Skin of body (tissue), 3 donors: ENCODE measurements at places on chromosomes 2 and 18. TPM values are rescaled to one million over a fixed set of nuclear protein-coding genes. Genes with fewer than 3 reads are reported as not detected.

KLHL41 gene
- total RNA-seq, result 414 TPM

ACTR2 gene
- 126 TPM for total RNA-seq

UGT1A10 gene
- total RNA-seq, result not detected

BOLL gene
- 0.10 TPM for total RNA-seq

MRPL30 gene
- total RNA-seq, result 35.0 TPM

YPEL5 gene
- total RNA-seq, result 82.2 TPM

NCKAP5 gene
- 33.3 TPM for total RNA-seq

DNA sequence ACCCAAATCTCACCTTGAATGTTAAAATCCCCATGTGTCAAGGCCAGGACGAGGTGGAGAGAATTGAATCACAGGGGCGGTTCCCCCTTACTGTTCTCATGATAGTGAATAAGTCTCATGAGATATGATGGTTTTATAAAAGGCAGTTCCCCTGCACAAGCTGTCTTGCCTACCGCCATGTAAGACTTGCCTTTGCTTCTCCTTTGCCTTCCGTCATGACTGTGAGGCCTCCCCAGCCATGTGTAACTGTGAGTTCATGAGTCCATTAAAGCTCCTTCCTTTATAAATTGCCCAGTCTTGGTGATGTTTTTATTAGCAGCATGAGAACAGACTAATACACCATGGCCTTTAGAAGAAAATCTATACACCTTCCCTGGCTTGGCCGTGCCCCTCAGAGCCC, 7.4 kb upstream of the MBP start:
- DNase-seq, result no peak

- DNase-seq, result no peak
These were observed 5.9 kb upstream of the CNNM3 start for GRCh38 chr2:96809951-96810782.

GRCh38 chr2:88220718-88221117, 50.6 kb downstream of the THNSL2 start:
- no peak for DNase-seq

- DNase-seq, result no peak
These were observed 50.3 kb downstream of the RPL37A start for GRCh38 chr2:216548901-216549331.

GRCh38 chr2:20671736-20672080, 4.8 kb downstream of the GDF7 start:
- DNase-seq, result no peak

DNA sequence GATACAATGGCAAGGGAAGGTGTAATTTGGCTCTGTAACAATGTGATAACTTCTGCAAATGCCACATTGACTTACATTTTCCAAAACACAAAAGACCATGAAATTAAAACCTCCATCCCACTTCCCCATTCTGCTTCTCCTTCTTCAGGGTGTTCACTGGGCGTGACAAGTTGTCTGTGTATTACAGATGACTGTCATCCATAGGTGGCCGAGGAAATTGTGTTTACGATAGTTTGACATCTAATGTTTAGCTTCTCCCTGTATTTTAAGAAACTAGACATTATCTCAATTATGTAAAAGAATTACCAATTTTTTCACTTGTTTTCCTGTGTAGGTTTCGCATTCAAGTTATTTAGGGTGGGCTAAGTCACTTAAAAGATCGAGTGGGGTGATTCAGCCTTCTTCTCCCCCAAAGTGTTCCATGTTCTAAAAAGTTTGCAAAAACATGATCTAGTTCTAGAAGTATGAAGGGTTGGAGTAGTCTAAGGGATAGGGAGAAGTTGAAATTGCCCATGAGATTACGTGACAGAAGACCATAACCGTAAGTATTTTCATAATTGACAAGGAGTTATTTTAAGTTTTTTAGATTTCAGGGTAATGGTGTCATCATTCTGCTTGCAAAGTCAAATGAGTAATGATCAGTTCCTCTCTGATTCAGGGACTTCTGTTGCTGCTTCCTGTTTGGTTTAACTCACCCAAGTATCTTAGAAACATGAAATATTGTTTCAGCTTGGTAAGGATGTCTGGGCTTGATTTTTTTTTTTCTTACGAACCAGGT, 25.2 kb upstream of the CYTIP start:
- no peak for DNase-seq

DNA sequence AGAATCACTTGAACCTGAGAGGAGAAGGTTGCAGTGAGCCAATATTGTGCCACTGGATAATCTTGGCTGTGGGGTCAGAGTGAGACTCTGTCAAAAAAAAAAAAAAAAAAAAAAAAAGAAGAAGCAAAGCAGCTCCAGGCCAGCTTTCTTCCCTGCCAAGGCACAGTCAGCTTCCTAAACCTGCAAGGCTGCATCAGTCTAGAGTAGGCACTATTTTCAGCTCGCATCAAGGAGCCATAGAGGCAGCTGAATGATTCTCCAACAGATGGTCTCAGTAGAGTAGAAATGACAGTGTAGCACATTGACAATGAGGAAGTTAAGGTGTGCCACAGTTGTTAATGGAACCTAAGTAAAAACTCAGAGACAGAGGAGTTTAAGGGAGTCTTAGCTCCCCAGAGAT, 35.6 kb downstream of the BMP10 start:
- DNase-seq, result no peak

- DNase-seq, result no peak
These were observed 279.8 kb downstream of the CELF4 start for GRCh38 chr18:37285825-37286224.

DNA sequence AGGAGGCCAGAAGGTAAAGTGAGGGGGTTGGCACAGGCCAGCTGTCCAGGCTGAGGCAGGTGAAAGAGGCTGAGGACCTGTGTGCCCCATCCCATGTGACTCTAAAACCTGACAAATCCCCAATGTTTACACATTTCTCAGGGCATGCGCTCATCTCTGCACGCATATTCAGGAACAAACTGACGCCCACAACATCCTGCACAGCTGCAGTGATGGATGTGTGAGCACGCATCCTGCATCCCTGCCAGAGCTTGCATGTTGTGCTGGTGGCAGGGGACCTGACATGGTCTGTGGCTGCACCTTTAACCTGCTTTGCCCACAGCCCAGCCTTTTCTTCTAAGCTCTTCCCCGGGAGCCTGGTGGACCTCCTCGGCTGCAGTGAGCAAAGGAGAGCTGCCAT, 83.1 kb downstream of the FBXO15 start:
- DNase-seq, result no peak

DNA sequence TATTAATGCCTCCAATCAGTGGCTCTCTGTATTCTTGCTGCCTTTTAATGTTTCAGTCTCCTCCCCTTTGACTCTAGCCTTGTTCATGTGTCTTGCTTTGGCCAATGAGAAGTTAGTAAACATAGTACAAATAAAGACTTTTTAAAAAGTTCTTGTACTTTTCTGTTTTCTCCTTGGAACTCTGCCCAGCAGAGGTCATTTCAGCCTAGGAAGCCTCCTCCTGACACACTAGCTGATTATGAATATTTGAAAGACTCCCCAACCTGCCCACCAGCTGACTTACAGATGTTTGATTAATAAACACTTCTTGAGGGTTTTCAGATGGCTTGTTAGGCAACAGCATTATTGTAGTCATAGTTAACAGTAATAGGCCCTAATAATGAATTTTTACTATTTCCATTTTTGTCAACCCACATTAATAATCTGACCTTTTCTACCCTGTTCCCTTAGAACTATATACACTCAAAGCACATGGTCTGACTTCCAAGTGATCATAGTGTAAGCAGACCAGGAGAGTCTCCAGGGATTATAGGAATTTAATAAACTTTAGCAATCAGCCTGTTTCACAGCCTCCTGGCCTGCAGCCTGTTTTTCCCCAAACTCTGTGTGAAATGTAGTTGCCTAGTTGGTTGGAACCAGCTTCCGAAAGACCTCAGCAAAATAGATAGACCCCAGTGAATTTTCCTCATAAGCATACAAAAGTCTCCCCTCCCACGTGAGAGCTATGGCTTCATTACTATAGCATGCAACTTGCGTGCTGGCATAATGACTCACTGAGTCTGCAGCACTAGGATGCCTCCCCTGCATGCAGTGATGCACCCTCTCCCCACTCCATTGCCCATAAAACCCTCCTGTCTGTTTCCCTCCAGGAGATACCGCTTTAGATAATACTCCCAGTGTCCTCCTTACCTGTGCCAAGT, 670.7 kb upstream of the ZNF804A start:
- DNase-seq, result no peak

DNA sequence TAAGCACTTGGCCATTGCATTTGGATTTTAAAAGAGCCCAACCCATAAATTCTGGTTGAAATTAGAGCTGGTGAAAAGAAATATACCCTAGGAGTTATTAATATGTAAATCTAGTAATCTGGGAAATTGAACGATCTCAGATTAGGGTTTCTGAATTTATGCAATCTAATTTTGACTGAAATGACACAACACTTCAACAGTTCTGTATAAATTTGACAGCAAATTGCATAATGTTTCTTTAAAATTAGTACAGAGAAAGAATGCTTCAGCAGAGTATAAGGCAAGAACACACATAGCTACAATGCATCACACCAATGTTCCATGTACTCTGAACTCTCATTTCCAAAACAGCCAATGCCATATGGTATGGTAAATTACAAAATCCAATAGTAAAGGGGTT, 201.5 kb upstream of the ITGA4 start:
- no peak for DNase-seq

GRCh38 chr2:37854676-37855282, 70.3 kb upstream of the RMDN2 start:
- DNase-seq, result no peak

DNA sequence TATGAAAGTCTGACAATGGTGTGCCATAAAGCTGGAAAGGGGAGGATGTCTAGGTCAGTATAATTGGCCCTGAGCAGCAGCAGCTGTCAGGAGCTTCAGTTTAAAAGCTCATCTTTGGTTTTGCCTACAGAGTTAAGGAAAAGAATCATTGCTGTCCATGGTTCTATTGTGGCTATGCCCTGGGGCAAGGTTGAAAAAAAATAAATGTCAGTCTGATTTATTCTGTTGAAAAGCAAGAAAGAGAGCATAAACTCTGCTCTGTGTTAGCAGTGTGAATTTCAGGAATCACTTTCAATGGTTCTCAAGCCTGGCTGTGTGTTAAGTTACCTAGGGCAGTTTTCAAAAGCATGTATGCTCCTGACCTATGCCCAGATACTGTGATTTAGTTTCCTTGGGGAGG, 446.7 kb downstream of the SETBP1 start:
- DNase-seq, result no peak

DNA sequence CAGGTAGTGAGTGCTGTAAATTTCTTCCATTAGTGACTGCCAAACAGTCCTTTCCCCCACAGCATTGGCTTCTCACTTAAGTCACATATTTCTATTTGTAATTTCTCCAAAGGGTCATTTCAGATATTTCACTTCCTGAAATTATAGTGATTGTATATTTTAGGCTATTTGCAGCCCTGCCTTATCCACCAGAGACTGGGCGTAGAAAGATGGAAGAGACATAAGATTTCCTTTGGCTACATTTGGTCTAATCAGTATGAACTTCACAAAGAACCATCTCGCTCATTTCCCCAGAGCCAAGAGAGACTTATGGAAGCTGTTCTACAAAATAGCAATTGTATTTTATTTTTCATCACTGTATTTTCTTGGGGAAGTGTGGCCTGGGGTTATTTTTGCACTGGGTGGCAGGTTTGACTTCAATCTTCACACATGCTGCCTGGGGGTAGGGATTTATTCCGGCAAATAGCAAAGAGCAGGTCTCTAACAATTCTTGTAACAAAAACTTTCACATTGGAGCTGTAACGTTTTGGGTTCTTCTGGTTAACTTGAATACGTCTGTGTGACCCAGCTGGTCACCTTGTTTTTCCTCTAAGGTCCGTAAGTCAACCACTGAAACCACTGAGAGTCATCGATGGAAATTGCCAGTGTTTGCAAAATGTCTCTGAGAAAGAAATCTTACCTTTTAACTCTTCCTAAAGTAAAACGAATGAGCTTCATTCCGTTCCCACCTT, 170.6 kb upstream of the SERPINE2 start:
- peak; percentile 46 for DNase-seq

- no peak for DNase-seq
These were observed 48.2 kb downstream of the RNF138 start for GRCh38 chr18:32139835-32140283.

DNA sequence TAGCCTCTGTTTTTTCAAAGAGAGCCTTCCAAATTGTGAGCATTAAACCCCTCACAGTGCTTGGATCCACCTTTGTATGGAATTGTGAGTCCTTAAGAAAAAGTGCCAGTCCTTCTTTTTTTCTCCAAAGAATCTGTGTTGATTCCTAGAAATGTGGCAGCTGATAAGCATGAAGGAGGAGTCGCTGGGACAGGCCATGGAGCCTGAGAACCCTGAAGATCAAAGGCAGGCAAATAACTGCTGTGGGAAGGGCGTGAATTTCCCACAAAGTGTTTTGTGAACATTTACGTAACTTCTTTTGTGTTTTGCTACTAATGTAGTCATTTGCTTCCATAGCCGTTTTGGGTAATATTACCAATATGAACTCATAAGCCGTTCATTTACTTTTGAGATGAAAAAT, 27.7 kb upstream of the CHMP1B start:
- no peak for DNase-seq

DNA sequence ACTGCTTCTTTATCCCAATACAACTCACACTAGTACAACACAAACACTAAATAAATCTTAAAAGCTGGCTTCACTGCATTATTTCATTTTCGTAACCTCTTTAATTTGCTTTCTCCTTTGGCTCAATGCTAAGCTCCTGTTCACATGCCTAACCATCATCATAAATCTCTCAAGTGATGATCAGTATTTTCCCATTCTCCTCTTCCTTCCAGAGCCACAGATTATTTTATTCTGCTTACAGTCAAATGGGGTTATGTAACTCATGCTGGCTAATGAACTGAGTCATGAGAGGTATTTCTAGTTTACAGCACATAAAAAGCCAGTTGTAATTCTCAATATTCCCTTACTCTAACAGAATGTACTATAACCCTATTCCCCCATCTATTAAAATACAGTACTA, 350.4 kb upstream of the ZC3H15 start:
- DNase-seq, result no peak

DNA sequence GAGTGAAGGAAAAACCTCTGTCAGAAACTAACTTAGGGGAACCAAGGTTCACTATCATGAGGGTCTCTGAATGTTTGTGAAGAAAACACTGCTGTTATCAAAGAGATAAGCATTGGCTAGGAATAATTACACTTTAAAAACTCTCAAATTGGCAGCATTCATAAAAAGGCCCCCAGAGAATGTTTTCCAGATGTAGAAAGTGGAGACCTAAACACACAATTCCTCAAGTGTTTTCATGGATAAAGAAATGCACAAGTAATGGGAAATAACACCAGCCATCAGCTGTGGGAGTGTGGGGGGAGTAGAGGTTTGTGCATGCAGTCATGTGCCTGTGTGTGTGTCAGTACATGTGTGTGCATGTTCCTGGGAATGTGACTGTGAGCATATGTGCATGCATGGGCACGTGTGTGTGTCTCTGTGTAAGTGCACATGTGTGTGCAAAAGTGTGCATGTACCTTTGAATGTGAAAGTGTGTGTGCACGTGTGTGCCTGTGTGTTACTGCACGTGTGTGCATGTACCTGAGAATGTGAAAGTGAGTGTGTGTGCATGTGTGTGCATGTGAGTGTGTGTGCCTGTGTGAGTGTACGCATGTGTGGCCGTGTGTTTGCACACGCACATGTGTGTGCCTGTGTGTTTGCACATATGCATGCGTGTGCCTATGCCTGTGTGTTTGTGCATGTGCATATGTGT, 854.3 kb upstream of the SALL3 start:
- no peak for DNase-seq
